ENCODE measurements at places on chromosomes 1 and 21.

GRCh38 chr1:29835406-29835805 lies 599.1 kb downstream of the PTPRU start:
- DNase-seq: no peak

GRCh38 chr1:115278211-115278610 lies 59.8 kb downstream of the NGF start:
- DNase-seq: no peak

GRCh38 chr1:41502912-41503311 lies 18.4 kb upstream of the EDN2 start:
- no peak for DNase-seq

DNA sequence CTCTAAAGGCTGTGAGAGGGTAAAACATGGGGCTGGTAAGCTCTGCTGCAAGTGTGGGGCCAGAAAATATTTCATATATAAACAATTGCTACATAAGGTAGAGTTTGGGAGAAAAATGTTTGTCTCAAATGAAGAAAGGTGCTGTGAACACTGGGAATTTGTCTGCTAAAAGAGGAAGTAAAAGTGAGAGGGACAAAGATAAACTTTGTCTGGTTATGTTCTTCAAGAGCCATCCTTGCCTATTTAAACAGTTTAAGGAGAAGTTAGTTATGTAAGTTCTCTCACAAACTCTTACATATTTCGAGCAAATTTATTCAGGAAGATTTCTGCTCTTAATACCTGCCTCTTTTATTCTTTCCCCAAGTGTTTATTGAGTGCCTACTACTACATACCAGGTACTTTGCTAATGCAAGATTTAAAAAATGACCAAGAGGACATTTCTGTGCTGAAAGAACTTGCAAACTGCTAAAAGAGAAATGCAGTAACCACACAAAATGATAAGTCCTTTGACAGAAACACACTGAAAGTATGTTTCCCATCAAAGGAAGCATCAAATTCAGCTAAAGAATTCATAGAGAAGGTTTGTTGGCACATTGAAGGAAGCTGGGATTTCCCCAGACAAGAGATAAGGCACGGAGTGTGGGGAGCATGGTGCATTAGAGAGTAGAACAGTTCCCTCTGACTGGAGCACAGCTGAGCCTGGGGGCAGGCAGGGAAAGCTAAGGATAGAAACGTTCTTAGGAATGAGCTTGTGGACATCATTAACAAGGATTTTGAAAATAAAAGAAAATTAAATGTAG lies 549.1 kb downstream of the PTBP2 start:
- no peak for DNase-seq

- no peak for DNase-seq
Measured at GRCh38 chr21:36835383-36835795, 131.1 kb downstream of the HLCS start.

DNA sequence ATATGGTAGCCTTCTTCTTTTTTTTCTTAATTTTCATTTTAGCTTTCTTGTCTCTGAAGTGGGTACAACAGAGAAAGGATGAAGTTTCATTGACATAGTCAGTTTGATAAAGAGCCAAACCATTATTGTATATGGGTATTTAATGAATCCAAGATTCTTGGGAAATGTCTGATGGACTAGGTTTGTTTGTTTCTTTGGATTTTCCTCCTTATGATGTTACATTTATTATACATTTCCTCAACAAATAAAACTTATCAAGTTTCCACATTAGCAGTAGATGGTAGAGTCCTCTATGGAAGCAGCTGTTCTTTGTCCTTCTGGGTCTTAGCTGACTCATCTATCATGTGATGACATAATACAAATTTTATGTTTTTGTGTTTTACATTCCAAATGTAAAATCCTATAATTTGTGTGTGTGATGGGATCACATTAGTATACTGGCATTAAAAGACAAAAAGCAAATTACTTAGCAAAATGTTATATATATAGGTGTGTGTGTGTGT lies 6.0 kb downstream of the COL24A1 start:
- no peak for DNase-seq

DNA sequence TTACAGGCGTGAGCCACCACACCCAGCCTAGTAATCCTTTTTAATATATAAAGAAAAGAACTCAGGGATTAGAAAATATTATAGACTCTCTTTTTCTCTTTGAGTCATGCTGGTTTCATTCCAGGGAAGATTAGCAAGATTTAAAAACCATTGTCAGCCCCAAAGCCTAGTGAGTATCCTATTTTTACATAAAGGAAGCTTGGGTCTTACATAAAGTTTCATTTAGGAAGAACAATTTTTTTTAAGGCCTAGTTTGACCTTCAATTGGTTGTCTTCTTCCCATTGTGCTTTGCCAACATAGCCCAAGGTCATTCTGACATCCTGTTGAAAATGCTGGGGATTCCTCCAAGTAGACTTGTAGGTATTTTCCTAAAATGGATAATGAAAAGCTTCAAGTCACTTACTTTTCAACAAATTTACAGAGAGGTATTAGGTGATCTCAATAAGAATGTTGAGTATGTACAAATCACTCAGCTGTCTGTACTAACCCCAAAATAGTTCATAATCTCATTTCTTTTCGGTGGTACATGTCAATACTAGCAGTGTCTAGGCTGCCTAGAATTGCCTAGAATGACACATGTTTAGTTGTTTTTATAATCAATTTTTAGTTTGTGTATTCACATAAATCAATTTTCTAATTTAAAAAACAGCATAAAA lies 4.3 kb upstream of the KIF14 start:
- no peak for DNase-seq

GRCh38 chr1:219757890-219758289 lies 145.0 kb upstream of the ZC3H11B start:
- DNase-seq: no peak

GRCh38 chr1:53327182-53327913 lies 522 bp downstream of the LRP8 start:
- peak; percentile 48 for DNase-seq

- no peak for DNase-seq
Measured at GRCh38 chr1:2163205-2163604, 31.4 kb downstream of the FAAP20 start.

DNA sequence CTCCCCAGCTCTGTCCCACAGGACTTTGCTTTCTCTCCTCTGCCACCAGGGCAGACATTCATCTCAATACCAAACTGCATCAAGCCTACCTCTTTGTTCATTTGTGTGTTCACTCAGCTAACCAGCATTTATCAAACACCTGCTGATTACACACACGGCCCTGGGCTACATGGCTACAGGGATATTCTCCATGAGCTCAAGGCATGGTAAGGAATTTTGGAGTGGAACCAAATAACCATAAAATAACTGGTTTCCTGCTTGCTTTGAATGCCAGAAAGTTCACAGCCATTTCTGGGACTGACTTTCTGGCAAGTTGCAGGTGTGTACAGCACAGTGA lies 54.6 kb downstream of the LDLRAD2 start:
- DNase-seq: no peak

- no peak for DNase-seq
Measured at GRCh38 chr1:109649491-109649914, 6.4 kb upstream of the GSTM4 start.

DNA sequence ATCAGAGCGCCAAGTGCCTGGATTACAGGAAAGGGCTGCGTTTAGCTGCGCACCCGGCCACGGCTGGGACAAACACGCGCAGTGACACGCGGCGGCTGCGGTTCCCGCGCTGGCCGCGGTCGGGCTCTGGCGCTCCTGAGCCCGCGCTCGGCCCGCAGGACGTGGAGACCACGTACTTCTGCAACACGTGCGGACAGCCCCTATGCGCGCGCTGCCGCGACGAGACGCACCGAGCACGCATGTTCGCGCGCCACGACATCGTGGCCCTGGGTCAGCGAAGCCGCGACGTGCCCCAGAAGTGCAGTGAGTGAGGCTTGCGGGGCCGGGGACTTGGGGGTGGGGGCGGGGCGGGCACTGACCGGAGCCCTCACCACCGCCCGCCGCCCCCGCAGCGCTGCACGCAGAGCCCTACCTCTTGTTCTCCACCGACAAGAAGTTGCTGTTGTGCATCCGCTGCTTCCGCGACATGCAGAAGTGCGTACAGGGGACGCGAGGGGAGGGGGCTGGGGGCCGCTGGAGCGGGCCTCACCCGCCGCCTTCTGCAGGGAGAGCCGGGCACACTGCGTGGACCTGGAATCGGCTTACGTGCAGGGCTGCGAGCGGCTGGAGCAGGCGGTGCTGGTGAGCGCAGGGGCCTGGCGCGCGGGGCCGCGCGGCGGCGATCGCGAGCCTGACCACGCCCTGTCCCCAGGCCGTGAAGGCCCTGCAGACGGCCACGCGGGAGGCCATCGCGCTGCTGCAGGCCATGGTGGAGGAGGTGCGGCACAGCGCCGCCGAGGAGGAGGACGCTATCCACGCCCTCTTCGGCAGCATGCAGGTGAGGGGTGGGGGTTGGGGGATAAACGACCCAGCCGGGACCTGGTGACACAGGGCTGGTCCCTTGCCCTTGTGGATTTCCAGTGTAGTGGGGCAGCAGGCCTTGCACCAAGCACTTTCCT lies 3.1 kb downstream of the RNF207 start:
- DNase-seq: no peak

DNA sequence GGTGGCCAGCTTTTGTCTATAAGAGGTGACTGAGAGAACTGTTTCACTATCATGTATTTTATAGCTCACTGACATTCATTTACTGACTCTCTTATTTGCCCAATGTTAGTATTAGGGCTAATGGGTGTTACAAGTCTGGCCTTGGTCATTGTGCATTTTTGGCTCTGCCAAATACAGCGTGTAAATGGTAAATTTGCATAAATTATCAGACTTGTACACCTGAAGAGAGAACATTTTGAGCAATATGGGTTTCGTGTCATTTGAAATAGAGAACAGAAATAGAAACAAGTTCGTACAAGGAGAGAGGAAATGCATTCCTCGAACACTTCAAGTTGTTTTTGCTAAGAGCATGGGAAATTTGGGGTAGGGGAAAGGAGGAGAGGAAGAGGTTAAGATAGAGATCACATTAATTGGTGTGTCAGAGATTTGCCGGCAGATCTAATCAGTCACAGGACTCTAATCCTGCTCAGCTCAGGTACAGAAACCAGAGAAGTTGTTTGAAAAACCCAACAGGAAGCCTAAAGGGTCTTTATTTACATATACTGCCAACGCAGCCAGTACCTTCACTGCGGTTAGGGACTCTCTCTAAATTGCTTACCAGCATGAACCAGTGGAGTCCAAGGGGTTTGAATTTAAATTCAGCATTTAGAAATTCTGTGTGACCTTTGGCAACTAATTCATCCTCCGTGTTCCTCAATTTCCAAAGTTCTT lies 261.5 kb downstream of the GPATCH2 start:
- DNase-seq: no peak

DNA sequence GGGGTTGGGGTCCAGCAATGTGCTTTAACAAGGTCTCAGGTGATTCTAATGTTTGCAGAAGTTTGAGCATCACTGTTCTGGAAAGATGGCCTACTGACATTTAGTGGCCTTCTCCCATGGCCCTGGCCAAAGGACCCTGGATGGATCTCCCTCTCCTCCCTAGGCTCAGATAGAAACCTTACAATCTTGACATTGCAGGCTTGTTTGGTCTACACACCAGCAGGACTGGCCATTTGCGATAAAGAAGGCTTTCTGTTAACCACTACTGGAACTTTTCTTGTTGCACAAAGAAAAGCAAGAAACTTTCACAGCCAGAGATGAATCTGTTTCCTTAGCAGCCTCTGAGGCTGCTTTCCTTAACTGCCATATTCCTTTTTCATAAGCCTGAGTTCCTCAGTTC lies 6.2 kb downstream of the DNALI1 start:
- no peak for DNase-seq

DNA sequence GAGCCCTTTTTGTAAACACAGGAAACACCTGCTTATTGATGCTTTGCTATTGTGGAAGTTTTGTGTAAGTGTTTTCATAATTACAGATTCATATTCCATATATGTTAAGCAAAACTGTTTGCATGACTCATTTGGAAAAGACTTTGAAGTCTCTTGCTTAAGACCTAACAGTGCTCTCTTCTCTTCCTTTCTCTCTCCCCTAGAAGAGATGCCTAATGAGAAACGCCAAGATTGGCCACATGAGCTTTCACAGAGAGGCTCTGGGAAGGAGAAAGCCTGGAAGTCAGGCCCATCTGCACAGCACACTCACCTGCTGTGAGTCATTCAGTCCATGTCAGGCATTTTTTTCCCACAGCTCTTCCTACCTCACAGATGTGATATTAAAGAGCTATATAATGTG lies 101.6 kb upstream of the PALMD start:
- DNase-seq: no peak

- no peak for DNase-seq
Measured at GRCh38 chr1:67892476-67893125, 59.3 kb upstream of the GNG12 start.

DNA sequence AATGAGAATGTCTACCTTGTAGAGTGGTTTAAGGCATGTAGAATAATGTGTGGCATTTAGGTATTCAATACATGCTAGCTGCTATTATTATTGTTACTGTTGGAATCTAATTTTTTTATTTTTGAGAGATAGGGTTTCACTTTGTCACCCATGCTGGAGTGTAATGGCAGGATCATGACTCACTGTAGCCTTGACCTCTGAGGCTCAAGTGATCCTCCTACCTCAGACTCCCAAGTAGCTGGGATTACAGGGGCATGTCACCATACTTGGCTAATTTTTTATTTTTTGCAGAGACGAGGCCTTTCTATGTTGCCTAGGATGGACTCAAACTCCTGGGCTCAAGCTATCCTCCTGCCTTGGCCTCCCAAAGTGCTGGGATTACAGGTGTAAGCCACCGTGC lies 61.9 kb downstream of the EPB41 start:
- no peak for DNase-seq

GRCh38 chr21:44727757-44728156 lies 16.4 kb upstream of the TSPEAR start:
- DNase-seq: no peak

DNA sequence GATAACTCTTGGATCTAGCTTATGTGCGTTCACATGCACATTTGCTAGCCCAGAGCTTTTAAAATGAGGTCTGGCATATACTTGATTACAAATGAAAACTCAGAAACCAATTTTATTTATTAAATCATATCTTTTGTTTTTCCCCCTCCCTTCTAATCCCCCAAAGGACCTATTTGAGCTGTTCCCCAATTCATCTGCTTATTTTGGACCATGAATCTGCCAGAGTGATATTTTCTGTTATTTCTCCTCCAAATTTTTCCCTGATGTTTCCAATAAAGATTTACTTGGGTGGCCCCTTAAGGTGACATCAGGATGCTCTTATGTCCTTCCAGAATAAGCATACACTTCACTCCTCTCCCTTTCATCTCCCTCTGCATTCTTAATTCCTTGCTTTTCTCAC lies 123.4 kb downstream of the SYT2 start:
- no peak for DNase-seq

- DNase-seq: no peak
Measured at GRCh38 chr1:43438006-43438405, 15.7 kb downstream of the HYI start.

- no peak for DNase-seq
Measured at GRCh38 chr1:229950020-229950419, 117.0 kb upstream of the GALNT2 start.

- DNase-seq: no peak
Measured at GRCh38 chr1:59163268-59164092, 133.4 kb upstream of the FGGY start.

DNA sequence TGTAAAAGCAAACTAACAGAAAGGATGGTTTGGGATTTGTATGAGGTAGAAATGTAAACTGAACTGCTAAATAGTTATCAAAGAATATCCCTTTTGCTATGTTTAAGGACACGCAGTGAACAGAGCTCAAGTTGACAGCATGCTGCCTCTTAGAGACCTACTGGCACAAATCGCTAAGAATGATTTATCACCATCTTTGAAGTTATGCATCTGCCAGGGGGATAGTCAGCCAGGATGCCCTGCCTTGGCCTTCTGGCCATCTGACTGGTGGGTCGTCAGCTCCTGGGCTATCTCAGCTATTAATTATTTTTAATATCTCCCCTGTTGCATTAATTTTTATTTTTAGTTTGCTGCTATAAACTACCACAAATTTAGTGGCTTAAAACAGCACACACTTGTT lies 334.8 kb upstream of the KAZN start:
- no peak for DNase-seq
